Stimulated activated CD4-positive, alpha-beta T cell treated with anti-CD3 and anti-CD28 coated beads, TNF-alpha, amount 100 ng/mL, for 24 hours (primary cell): ENCODE measurements at places on chromosomes 16 and 17.

GRCh38 chr17:80644536-80644935, 99.9 kb downstream of the RPTOR start:
- no peak for DNase-seq

- peak; percentile 91 for DNase-seq
These were observed at the start of gene GPS2 for GRCh38 chr17:7314719-7315569. GPS2 (minus strand) TSS chr17:7315360; CDS start chr17:7315052, 308 bp downstream.

DNA sequence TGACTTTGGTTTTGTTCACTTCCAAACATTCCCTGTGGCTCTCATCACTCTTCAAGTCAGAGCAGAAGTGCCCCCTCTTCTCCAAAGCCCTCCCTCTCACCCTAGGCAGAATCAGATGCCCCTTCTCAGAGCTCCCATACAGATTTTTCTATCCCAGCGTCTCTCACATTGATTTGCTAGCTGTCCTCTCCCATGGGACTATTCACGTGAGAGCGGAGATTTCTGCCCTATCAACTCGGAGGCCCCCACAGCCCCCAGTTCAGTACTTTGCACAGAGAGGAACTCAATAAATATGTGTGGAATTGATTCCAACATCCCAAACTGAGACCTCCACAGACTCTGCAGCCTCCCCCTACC, 182.6 kb downstream of the C16orf78 start:
- no peak for DNase-seq

- DNase-seq: no peak
These were observed 11.5 kb downstream of the FLII start for GRCh38 chr17:18246880-18247612.

DNA sequence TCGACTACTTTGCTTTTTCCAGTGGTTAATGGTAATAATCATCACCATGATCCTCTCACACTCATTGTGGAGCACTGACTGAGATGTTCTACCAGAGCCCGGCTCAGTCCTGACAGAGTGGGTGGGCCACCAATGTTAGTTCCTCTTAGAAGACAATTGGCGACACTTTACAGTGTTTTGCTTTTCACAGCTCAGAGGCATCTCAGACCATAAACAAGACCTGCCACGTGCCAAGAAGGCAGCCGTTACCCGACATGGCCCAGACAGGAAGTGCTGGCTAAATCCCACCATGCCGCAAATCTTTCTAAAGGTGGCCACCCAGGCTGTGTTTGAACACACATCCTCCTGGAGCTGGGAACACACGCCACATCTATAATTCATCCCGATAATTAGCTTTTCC, 103.7 kb downstream of the XYLT1 start:
- DNase-seq: no peak

DNA sequence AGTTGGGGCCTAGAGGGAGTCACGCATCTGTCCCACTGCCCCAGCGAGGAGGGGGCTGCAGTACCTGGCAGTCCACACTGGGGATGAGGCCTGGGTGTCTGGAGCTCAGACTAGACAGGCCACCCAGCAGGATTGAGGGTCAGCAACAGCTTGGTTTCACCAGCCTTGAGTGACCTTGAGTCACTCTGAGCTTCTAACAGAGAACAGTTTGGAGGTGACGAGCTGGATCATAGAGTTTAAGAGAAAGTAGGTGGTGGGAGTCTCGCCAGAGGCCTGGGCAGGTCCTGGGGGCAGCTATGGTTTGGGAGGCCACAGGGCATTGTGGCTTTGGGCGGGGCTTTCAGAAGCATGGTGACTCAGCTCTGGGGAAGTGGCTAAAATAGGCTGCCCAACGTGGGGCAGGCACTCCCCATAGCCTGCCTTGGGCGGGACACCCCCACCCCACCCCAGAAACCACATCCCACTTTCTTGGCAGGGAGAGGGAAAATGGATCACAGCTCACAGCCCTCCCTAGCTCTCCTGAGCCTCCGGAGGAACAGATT, 20.5 kb downstream of the CDC42EP4 start:
- no peak for DNase-seq

DNA sequence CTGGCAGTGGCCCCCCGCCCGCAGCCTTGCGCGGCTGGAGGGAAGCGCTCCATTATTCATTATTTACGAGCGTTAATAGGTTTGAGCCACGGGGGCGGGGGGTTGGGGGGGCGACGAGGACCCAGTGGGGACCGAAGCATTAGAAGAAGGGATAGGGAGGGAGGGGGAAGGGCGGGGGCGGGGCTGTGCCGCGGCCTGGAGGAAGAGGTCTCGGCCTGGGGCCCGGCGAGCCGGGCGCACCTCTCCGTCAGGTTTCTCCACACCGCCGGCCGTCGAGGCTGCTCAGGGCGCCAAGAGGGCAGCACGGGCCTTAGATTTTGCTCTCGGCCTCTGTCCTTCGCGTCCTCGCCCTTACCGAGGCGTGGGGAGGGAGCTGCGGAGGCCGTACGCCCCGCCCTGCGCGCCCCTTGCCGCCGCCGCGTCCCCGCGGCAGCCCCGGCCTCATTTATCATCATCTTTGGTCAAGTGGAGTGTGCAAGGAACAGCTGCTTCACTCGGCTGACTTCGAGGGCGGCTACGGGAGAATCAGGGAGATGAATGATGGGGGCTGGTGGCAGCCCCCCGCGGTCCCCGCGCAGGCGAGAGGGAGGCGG, 54.2 kb downstream of the SREBF1 start:
- DNase-seq: peak; percentile 12

GRCh38 chr17:78377858-78378224, 608 bp upstream of the PGS1 start:
- no peak for DNase-seq

- peak; percentile 44 for DNase-seq
These were observed 65.8 kb upstream of the SMIM36 start for GRCh38 chr17:55576996-55577586.

DNA sequence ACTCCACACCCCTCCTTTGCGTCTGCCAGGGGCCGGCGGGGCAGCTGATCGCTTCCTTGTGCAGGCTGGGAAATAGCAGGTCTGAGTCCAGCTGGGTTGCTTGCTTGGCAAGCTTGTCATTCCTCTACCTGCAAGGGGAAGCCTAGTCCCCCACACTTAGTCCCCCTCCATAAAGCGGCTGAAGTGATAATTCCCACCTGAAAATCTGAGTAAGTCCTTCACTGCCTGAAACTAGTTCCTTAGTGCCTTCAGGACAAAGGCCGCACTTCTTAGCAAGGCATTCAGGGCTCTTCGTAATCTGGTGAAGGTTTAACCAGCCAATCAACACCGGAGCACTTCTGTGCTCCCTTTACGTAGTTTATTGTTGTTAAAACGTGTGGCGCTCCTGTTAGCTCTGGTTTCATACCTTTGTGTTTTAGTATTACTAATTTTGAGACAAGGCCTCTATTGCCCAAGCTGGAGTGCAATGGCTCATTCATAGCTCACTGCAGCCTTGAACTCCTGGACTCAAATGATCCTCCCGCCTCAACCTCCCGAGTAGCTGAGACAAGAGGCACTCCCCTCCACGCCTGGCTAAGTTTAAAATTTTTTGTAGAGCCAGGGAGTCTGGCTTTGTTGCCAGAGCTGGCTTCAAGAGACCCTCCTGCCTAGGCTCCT, 817 bp downstream of the PSKH1 start:
- no peak for DNase-seq

DNA sequence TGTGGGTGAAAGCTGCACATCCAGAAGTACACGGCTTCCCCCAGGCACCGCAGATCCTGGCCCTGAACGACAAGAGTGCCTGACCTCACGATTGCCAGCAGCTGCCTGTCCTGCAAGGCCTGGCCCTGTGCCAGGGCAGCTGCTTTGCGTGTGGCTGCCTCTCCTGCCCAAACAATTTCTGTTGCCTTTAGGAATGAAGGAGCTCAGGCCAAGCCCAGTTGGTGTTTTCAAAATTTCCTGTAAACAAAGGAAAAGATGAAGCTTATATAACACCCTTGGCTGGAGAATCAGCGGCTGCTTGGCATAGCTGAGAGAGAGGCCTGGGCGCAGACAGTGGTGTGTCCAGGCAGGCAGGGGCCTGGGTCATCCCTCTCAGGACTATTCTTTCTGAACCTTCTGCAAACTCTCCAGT, 11.7 kb upstream of the SLC47A2 start:
- DNase-seq: no peak

DNA sequence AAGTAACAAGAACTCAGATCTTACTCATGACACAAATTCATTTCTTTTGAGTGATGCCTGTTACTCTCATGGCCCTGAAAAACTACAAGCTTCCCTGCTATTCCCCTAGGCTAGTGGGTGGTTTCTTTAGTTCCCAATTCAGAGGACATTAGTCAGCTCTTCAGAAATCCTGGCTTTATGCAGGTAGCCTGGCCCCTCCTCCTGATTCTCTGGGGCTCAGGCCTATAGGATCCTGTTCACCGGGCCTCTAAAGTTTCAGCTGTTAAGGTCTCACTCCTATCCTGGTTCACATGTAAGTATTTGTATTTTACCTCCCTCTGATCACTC, 87.3 kb upstream of the IRX5 start:
- DNase-seq: no peak

DNA sequence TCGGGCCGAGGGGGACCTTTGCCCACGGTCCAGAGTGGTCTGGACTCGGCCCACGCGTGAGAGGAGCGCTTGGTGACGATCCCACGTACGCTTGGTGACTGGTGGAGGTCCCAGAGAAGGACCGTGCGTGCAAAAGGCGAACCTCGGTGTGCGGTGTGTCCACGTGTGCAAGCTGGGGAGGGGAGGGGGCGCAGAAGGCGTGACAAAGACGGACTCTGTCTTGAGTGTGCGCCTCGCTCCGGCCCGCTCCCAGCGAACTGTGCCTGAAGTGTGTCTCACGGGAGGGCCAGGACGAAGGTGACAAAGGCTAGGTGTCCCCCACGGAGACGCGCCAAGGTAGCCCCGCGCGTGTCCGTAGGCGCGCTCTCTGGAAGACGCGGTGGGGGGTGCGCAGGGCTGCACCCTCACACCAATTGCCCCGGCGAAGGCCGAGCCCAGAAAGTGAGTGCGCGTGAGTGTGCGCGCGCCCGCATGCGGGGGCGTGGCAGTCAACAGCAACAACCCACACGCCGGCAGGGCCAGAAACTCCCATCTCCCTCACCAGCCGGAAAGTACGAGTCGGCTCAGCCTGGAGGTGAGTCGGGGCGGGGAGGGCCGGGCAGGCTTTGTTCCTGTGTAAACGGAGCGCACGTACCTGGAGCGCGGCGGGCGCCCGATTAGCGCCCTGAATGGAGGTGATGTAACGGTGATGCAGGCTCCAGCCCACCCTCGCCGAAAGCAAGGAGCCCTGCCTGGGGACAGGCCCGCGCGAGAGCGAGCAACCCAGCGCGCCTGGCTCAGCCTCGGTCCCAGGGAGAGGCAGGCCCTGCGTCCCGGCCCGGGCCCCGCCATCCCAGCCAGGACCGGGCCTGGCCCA, at the start of gene GPRC5C:
GPRC5C (plus strand) TSS at position 521 of the 856 bp plus-strand sequence. CDS start 7,689 bp downstream, outside the sequence.
- no peak for DNase-seq

DNA sequence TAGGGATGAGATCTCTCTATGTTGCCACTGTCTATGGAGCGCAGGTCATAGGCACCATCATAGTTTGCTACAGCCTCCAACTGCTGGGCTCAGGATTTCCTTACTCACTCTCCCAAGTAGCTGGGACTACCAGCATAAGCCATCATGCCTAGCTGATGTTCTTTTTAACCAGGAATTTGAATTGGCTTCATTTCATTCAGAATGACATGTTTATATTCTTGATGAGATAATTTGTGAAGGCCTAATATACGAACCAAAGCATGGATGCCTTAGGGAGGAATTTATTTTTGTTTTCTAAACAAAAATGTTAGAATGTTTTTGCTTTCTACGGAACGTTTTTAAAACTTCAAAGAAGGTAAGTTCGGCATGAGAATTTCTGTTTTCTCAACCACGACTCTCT, 71.6 kb downstream of the HS3ST3B1 start:
- DNase-seq: no peak

GRCh38 chr16:48450367-48450766, 65.2 kb upstream of the SIAH1 start:
- no peak for DNase-seq

DNA sequence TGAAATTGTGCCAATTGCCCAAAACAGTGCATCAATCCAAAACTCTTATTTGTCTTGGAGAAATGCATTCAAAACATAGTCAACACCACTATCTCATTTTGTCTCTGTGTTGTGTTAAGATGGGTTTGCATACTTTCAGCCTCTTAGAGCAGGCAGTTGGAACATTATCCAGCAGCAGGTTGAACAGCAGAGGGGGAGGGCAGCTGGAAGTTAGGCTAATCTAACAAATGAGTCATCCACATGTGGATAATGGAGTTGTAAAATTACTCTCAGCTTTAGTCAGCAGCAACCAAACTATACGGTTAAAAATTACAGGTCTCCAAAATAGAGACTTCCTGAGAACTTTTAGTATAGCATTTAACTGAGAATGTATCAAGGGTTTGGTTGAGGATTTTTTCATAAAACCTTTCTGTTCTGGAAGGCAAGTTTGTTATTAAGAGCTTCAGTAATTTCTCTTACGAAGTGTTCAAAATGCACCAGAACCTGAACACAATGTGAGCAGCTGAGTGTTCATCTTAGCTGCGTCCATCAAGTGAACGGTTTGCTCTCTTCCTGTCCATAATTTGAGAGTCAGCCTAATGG, 46.3 kb downstream of the PRKCA start:
- no peak for DNase-seq

DNA sequence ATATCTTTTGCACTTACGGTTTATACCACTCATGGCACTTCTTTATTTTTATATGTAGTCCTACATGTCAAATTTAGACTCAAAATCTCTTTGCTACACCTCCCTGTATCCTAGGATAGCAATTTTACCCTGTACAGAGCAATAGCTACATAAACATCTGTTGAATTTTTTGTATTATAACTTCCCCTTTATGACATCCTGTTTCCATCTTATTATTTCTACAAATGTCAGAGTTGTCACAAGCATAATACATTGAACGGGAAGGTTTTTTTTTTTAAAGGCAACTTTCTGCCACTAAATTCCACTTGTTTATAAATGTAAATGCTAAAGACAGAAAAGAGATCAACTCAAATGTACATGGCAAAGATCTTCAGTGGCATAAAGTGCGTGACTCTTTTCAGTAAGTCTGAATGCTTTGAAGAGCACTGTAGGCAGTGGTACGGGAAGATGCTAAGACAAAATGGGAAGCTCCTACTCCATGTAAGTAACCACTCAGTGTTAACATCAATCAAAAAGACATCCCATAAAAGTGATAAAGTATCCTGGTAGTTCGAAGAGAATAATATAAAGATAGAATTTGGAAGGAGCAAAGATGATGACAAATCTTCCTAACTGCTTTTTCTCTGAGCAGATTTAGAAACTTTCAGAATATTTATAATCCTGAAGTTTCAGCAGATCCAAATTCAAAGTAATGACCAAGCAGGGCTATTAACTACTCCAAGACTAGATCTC, 26.8 kb downstream of the GNA13 start:
- DNase-seq: no peak

GRCh38 chr17:76235883-76236282, 4.4 kb downstream of the RNF157 start:
- no peak for DNase-seq

GRCh38 chr16:4338125-4338582, 13.0 kb downstream of the PAM16 start:
- DNase-seq: no peak

GRCh38 chr17:67506966-67507365, 129.9 kb downstream of the PITPNC1 start:
- no peak for DNase-seq

GRCh38 chr17:51456942-51457341, 196.6 kb downstream of the UTP18 start:
- no peak for DNase-seq
